ENCODE measurements at places on chromosomes 5 and 9. TPM values are rescaled to one million over a fixed set of nuclear protein-coding genes. Genes with fewer than 3 reads are reported as not detected.
A peak's percentile ranks its signal among the peaks of the same experiment; 100 is the strongest.

Gene DNAJC25
- total RNA-seq: 8.5 TPM

Gene PELO
- total RNA-seq: 11.0 TPM

Gene NMUR2
- not detected for total RNA-seq

Gene ORM2
- 3.2 TPM for total RNA-seq

DNA sequence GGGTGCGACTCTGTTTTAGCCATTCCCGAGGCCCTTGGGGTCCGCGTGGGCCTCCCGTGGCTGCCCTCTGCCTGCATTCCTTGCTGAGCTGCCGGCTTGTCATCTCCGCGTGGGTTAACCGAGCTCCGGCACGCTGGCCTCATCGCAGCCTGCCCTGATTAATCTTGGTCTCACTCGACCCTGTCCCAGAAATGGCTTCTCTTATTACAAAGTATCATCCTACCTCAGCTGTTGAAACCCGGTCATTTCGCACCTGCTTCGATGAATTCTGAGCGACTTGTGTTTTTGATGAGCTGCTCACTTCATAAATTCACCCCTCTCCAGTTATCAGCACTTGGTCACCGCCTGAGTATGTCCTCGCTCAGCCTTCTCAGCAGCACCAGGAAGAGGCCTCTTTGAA lies 123.5 kb upstream of the EGFLAM start:
- H3K27me3 ChIP-seq: peaks cover 5% of the 10 kb centered on the region
- no peak overlapping the region for H3K4me3 ChIP-seq
- H3K36me3 ChIP-seq: no peaks in the 10 kb centered on the region
- DNase-seq: no peak
- no peak overlapping the region for H3K27ac ChIP-seq

DNA sequence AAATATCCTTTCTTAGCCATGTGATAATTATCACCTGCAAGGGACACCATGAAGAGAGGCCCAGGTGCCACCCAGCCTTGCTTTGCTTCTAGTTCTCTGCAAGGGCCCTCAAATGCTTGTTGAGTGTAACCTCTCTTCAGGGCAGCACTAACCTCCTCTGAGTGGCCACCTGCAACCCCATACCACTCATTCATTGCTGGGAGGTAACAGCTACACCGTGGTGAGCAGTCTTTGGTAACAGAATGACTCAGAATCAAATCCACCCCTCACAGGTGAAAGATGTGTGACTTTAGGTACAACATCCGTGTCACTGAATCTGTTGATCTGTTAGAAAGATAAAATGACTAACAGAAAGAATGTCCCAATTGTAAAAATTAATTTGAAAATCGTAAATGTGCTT lies 365.1 kb upstream of the TRPC7 start:
- no peak for DNase-seq
- no peak overlapping the region for H3K27ac ChIP-seq
- no peaks in the 10 kb centered on the region for H3K36me3 ChIP-seq
- H3K4me1 ChIP-seq: peaks cover 18% of the 10 kb centered on the region
- no peaks in the 10 kb centered on the region for H3K27me3 ChIP-seq

DNA sequence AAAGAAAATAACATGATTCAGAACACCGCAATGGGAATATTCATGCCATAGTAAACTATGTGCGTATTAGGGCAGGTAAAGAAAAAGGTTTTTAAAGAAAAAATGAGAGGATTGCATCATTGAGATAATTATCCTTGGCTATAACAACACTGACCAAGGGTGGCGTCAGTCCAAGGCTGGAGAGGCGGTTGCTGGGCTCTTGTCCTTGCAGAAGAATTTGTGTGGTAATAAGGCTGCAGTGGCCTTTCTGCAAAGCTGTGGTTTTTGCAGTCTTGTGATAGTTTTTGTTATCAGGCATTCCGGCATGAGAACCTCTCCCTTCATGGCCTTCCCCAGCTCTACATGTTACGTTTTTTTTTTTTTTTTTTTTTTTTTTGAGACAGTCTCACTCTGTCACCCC lies 14.0 kb downstream of the BOD1 start:
- no peak overlapping the region for H3K4me3 ChIP-seq
- no peak for DNase-seq
- H3K4me1 ChIP-seq: no peaks in the 10 kb centered on the region
- peaks cover 10% of the 10 kb centered on the region for H3K36me3 ChIP-seq
- no peaks in the 10 kb centered on the region for H3K27me3 ChIP-seq
- H3K27ac ChIP-seq: no peak overlapping the region

DNA sequence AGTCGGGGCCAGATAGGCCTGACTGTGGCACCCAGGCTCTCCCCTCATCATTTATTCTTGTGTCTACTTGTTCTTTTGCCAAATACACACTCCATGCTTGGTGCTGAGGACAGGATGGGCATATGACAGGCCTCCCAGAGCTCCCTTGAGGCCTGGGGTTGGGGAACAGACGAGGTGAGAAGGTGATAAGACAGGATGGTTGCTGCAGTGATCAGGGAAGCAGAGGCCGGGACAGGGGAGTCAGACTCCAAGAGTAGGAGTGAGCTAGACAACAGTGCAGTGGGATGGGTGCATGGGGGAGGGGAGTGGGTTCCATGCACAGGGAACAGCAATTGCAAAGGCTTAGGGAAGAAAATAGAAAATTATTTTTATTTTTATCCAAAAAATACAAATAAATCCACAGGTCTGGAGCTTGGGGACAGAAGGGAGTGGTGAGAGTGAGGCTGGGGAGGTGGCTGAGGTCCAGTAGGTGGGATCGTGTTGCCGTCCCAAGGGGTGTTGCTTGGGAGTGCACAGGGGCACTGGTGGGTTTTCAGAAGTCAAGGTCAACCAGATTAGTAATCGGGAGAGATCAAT lies 3.4 kb upstream of the AMBP start:
- H3K4me1 ChIP-seq: peaks cover 61% of the 10 kb centered on the region
- peak overlapping the region; percentile 18 for H3K4me3 ChIP-seq
- H3K27ac ChIP-seq: peak overlapping the region; percentile 98
- H3K27me3 ChIP-seq: no peaks in the 10 kb centered on the region
- no peak for DNase-seq

GRCh38 chr5:78985116-78985724 lies at the start of gene ARSB:
ARSB (minus strand) TSS chr5:78985310; CDS start chr5:78985248, 62 bp downstream.
- peak; percentile 43 for DNase-seq
- peaks cover 6% of the 10 kb centered on the region for H3K27me3 ChIP-seq
- H3K27ac ChIP-seq: peak within 1 kb of the TSS; percentile 96
- H3K4me1 ChIP-seq: peaks cover 20% of the 10 kb centered on the region
- H3K36me3 ChIP-seq: no peaks in the 10 kb centered on the region

- H3K4me3 ChIP-seq: no peak overlapping the region
- peaks cover 10% of the 10 kb centered on the region for H3K27me3 ChIP-seq
- H3K27ac ChIP-seq: no peak overlapping the region
- peaks cover 26% of the 10 kb centered on the region for H3K36me3 ChIP-seq
- H3K4me1 ChIP-seq: peaks cover 30% of the 10 kb centered on the region
- no peak for DNase-seq
These were observed 28.5 kb downstream of the SPINK5 start for GRCh38 chr5:148091991-148092964.

GRCh38 chr9:86036555-86036954 lies 62.8 kb downstream of the GOLM1 start:
- peaks cover 6% of the 10 kb centered on the region for H3K4me1 ChIP-seq
- H3K4me3 ChIP-seq: no peak overlapping the region
- H3K36me3 ChIP-seq: peaks cover 49% of the 10 kb centered on the region

- H3K27ac ChIP-seq: no peak overlapping the region
- H3K4me3 ChIP-seq: no peak overlapping the region
- no peak for DNase-seq
- peaks cover 2% of the 10 kb centered on the region for H3K4me1 ChIP-seq
These were observed 73.4 kb upstream of the FBXW11 start for GRCh38 chr5:172079876-172080275.

DNA sequence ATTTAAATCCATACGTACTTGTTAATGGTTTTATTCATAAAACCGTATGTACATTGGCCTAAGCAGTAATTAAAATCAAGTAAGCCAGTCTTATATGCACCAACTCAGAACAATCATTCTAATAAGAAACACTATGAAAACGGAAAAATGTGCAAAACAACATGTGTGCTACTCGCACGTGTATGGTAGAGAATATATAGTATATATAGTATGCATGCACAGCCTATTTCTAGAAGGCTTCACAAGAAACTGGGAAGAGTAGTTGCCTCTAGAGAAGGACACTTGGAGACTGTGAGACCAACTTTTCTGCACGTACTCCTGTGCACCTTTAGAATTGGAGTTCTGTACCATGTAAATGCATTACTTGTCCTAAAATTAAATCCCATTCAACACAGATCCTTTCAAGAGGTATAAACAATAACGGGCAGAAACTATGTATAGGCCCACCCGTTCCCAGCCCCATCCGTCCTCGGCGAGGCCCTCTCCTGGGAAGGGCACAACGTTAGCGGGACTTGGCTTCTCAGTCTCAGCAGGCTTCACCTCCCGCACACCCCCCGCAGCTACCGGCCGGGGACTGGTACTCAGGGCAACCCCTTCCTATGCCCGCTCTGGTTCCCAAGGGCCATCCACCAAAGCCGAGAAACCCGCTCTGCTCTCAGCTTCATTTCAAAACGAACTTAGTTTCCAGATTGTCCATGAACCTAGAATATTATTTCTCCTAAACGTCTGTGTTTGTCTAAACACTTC lies 2.0 kb downstream of the CDC14B start:
- peaks cover 31% of the 10 kb centered on the region for H3K4me1 ChIP-seq
- H3K36me3 ChIP-seq: no peaks in the 10 kb centered on the region
- no peaks in the 10 kb centered on the region for H3K27me3 ChIP-seq
- H3K27ac ChIP-seq: peak overlapping the region; percentile 82

DNA sequence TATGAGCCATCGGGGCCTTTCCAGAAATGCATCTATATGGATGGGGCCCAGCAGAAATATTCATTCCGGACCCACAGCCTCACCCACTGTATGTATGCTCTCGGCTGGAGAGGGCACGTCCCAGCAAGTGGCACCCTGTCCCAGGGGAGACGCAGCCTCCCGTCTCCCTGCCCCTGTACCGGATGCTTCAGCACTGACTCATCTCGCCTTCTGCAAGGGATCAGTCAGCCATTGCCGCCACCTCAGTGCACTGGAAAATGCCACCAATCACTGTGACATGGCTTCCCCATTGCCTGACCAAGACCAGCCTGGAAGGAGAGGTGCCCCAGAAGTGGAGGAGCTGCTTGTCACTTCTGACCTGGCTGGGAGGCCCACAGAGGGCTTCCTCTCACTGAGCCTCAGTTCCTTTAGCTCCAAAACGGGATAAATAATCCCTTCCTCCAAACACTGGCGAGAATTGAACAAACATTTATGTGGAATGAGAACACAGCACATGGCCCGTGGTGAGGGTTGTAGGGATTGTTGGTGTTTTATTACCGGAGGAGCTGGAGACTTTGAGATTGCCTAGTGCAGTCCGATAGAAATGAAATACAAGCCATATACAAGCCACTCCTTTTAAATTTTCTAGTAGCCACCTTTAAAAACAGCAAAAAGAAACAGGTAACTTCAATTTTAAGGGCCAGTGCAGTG lies 43.9 kb upstream of the ORM1 start:
- H3K27ac ChIP-seq: peak overlapping the region; percentile 73
- no peaks in the 10 kb centered on the region for H3K4me1 ChIP-seq
- H3K4me3 ChIP-seq: no peak overlapping the region
- no peak for DNase-seq

DNA sequence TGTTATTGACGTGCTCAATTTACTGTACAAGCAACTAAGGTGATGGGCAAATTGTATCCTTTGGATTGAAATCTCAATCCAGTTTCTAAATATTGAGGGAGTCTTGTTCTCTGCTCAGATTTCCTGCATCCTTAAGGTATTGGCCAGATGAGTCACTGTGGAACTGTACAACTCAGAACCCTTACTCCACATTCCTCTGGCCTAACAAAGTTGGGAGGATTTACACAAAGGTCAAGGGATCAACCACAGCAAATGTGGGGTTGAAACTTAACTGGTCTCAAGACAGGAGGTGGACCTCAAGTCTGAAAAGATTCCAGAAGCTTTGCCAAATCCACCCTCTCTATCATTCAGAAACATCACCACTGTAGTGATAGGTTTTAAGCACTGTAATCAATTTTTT lies 81.5 kb upstream of the AGXT2 start:
- no peaks in the 10 kb centered on the region for H3K27me3 ChIP-seq
- no peak overlapping the region for H3K4me3 ChIP-seq
- no peaks in the 10 kb centered on the region for H3K36me3 ChIP-seq
- H3K4me1 ChIP-seq: peaks cover 3% of the 10 kb centered on the region
- no peak for DNase-seq

GRCh38 chr5:97728920-97729319 lies 545.9 kb upstream of the RIOK2 start:
- H3K4me3 ChIP-seq: no peak overlapping the region

GRCh38 chr5:66415208-66415607 lies 181.0 kb upstream of the MAST4 start:
- no peak overlapping the region for H3K4me3 ChIP-seq
- no peak for DNase-seq
- H3K4me1 ChIP-seq: peaks cover 4% of the 10 kb centered on the region

DNA sequence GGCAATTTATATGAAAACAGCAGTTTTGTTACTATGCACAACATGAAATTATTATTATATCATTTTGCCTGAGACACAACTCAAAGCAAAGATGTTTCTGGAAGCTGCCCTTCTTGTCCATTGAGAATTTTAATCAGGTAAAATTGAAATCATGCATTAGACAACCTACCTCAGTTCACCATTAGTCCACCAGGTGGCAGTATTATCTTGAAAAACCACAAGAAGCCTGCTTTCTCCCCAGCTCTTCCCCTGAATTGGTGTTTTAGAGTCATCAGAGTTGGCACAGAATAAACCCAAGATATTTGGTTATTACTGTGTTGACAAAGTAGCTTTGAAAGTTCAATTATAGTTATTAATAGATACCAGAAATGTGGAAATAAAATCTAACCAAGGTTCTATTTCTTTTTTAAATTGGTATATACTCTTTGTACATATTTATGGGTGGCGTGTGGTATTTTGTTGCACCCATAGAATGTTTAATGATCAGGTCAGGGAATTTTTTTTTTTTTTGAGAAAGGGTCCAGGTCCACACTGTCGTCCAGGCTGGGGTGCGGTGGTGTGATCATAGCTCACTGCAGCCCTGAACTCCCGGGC lies 25.7 kb downstream of the UTP15 start:
- H3K36me3 ChIP-seq: no peaks in the 10 kb centered on the region
- H3K27me3 ChIP-seq: peaks cover 6% of the 10 kb centered on the region
- H3K27ac ChIP-seq: no peak overlapping the region
- peak; percentile 44 for DNase-seq

- no peaks in the 10 kb centered on the region for H3K36me3 ChIP-seq
- no peak overlapping the region for H3K4me3 ChIP-seq
- no peaks in the 10 kb centered on the region for H3K27me3 ChIP-seq
- H3K27ac ChIP-seq: no peak overlapping the region
These were observed 819.9 kb upstream of the GRAMD2B start for GRCh38 chr5:125603321-125603720.

GRCh38 chr5:52692039-52692438 lies 95.7 kb upstream of the ITGA1 start:
- peaks cover 3% of the 10 kb centered on the region for H3K4me1 ChIP-seq
- H3K27me3 ChIP-seq: peaks cover 10% of the 10 kb centered on the region
- DNase-seq: no peak
- H3K36me3 ChIP-seq: no peaks in the 10 kb centered on the region
- no peak overlapping the region for H3K27ac ChIP-seq

DNA sequence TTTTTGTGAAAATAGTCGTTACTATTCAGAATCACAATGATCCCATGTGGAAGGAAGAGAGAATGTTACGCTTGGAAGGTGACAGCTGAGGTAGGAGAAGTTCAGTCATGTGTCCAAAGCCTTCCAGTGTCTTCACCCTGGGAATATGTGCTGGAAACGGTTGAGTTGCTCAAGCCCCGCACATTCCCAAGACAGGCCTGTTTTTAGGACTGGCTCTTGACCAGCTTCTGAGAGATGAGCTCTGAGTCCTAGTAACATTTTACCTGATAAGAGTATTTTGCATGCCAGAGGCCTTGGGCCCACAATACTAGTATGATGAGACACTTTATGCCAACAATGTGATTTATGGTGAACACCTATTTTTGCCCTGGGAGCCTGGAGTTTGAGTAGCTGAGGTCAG lies 101.7 kb downstream of the LMNB1 start:
- H3K36me3 ChIP-seq: peaks cover 3% of the 10 kb centered on the region
- no peak for DNase-seq
- no peak overlapping the region for H3K27ac ChIP-seq
- H3K4me3 ChIP-seq: no peak overlapping the region
- peaks cover 34% of the 10 kb centered on the region for H3K4me1 ChIP-seq

Data from progenitor cell of endocrine pancreas (in vitro differentiated cells).